ENCODE measurements at places on chromosomes 11 and 22.

DNA sequence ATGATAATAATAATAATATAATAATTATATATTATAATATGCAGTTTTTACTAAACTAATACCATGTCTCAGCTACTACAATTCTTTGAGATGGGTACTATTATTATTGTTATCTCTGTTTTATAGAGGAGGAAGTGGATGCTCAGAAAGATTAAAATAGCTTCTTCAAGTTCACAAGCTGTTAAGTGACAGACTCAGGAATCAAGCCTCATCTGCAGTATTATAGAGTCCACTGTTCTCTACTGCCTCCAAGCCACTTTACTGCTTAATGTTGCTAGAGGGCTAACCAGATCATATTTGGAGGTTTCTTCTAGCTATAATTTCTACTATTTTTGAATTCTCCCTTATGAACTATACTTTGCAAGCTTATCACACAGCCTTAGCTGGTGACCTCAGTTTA is 62.7 kb downstream of the CSTPP1 start:
- DNase-seq = no peak

DNA sequence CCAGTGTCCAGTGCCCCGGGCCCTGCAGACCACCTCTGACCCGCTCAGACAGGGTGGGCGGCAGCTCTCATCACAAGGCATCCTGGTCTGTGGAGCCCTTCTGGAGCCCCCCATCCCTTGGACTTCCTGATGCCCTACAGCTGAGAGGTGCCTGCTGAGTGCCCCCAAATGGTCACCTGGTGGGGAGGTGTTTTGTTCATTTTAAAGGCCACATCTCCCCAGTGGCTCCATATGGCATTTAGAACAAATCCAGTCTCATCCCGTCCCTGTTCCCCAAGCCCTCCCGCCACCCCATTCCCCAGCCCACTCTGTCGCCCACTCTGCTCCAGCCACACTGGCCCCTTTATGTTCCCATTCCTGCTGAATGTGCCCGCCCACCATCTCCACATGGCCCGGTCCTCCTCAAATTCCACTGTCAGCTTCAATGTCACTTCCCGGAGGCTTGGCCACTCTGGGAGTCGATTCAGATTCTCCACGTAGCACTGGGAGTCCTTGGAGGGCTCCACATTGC is 32.8 kb downstream of the OSBPL5 start:
- no peak for DNase-seq

DNA sequence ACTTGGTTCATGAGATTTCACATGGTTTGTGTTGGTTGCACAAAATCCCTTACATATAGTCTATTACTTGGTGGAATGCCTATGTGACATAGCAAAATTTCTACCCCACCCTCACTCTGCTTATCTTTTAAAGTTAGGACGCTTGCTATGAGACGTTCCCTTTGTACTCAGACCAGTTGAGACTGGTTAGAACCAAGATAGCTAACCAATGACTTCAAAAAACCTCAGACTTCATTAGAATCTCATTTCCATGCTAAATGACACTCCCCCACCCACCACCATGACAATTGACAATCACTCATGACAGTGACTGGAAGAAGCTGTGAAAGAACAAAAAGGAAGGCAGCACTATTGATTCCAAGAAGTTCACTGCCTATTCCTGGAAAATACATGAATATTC is 313.6 kb downstream of the ETS1 start:
- no peak for DNase-seq

DNA sequence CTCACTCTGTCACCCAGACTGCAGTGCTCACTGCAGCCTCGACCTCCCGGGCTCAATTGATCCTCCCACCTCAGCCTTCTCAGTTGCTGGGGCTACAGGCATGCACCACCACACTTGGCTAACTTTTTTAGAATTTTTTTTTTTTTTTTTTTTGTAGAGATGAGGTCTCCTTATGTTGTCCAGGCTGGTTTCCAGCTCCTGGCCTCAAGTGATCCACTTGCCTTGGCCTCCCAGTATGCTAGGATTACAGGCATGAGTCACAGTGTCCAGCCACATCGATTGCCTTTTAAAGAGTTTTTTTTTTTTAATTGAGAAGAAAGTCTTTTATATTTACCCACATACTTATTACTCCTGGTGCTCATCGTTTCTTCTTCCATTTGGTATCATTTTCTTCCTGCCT is 30.0 kb downstream of the PARVG start:
- DNase-seq = no peak

DNA sequence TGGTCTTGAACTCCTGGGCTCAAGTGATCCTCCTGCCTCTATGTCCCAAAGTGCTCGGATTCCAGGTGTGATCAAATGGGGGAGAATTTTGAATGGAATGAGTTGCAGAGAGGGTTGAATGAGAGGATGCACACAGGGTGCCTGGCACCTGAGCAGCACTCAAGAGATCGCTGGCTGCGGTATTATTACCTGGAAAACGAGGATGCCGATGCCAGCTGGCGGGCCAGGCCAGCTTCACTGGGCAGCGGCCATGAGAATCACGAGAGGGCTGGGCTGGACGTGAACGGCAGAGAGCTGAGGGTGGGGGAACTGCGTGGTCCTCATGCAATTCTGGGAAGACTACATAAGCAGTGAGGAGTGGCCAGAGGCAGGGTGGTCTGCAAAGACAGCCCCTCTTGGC is 2.9 kb downstream of the MGAT3 start:
- DNase-seq = no peak

DNA sequence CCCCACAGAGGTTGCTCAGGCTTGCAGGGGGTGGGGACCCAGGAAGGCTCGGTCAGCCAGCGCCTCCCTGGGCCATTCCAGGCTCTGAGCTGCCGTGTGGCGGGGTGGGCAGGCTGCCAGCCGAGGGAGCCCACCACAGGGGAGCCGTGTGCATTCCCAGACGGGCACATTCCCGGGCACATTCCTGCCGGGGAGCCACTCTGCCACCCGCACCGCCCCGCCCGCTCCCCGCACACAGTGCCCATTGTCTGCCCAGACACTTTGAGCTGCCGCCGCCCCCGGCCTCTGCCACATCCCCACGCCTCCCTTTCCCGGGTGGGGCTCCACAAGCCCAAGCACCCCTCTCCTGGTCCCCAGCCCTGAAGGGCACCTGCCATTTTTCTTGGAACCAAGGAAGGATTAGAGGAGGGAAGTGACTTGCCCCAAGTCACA is 27.4 kb downstream of the RPL3 start:
- DNase-seq = no peak

DNA sequence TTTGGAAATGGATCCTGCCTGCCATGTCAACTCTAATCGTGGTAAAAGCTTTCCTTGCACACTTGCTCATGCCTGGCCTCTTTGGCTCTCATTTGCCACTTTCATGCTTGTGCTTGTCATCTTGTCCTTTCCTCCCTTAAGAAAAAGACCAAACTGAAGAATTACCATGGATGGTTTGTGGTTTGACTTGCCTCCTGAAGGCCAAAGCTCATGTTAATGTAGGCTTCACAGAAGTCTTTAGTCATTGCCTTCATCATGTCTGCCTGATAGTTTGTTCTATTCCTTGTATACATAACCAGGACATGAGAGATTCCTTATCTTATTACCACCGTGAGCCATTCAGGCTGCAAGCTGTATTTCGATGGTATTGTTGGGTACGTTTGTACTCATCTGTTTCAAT is 17.3 kb downstream of the TEAD1 start:
- DNase-seq = no peak

GRCh38 chr22:37771081-37771480 is 36.7 kb upstream of the GCAT start:
- DNase-seq = no peak

- DNase-seq = no peak
These were observed 436.4 kb upstream of the CCDC90B start for GRCh38 chr11:83722392-83723119.

DNA sequence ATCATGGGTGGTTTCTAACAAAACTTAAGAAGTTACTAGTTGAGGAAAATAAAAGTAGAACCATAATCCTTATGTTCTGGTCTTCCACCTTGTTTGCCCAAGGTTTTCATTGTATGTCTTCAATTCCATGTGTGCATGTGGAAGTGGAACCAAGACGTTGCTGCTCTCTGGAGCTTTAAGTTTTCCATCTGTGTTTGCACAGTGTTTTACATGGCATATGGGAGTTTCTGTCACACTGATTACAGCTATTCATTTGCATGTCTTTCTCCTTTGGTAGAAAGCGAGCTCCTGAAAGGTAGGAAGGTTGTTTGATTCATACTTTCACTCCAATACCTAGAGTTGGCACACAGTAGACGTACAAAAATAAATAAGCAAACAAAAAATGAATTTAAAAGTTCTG is 112.6 kb upstream of the LUZP2 start:
- DNase-seq = no peak

GRCh38 chr11:62401356-62401755 is 17.5 kb upstream of the SCGB1A1 start:
- no peak for DNase-seq

GRCh38 chr11:130003717-130004001 is 1.0 kb upstream of the PRDM10 start:
- no peak for DNase-seq

DNA sequence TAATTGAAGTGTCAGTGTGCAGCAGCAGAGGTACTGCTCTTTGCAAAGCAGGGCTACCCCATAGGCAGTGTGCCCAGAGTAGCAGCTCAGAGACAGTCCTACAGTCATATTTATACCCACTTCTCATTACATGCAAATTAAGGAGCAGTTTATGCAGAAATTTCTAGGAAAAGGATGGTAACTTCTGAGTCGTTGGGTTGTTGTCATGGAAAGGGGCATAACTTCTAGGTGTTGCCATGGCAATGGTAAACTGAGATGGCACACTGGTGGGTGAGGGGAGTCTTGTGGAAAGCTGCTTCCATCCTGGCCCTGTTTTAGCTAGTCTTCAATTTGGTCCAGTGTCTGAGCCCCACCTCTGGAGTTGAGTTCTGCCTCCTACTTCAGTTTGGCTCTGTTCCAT is 77.4 kb downstream of the MN1 start:
- no peak for DNase-seq

DNA sequence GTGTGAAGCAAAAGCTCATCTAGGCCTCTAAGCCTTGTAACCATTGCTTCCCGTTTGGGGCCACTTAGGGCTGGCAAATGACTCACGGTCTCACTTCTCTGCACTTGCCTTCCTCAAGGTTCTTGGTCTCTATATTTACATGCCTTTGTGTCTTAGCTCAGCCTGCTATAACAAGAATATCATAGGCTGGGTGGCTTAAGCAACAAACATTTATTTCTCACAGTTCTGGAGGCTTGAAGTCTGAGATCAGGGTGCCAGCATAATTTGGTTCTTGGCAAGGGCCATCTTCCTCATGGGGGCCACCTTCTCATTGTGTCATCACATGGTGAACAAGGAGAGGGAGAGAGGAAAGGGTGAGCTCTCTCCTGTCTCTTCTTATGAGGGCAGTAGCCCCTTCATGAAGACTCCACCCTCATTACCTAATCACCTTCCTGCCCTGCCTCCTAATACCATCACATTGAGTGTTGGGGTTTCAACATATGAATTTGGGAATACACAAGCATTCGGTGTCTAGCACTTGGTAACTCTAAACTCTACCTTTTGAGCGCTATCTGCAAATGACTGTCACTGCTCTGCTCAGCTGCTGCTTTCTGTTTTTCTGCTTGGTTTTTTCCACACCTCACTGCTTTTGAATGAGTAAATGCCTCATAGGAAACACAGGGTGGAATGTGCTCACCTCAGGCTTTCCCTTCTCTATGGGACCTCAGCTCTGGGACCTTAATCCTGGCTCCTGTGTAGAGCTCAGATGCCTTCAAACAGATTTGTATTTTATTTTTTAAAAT is 16.2 kb upstream of the ME3 start:
- DNase-seq = no peak

DNA sequence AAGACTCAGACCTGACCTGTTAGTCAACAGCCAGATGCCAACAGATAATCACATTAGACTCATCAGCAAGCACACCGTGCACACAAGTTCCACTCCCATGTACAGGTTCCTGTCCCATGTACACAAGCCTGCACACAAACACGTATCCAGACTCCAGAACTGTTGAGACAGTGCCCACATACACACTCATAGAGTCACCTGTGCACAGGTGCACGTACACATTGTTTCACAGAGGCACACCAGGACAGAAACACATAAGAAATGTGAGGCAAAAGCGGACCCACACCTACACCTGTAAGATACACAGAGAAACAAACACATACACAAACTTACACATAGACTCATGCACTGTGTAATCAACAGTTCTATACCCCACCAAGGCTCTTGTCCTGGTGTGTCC is 2.7 kb upstream of the ZNF74 start:
- DNase-seq = no peak
